ENCODE measurements at places on chromosomes 5 and 9. TPM values are rescaled to one million over a fixed set of nuclear protein-coding genes. Genes with fewer than 3 reads are reported as not detected.

DNA sequence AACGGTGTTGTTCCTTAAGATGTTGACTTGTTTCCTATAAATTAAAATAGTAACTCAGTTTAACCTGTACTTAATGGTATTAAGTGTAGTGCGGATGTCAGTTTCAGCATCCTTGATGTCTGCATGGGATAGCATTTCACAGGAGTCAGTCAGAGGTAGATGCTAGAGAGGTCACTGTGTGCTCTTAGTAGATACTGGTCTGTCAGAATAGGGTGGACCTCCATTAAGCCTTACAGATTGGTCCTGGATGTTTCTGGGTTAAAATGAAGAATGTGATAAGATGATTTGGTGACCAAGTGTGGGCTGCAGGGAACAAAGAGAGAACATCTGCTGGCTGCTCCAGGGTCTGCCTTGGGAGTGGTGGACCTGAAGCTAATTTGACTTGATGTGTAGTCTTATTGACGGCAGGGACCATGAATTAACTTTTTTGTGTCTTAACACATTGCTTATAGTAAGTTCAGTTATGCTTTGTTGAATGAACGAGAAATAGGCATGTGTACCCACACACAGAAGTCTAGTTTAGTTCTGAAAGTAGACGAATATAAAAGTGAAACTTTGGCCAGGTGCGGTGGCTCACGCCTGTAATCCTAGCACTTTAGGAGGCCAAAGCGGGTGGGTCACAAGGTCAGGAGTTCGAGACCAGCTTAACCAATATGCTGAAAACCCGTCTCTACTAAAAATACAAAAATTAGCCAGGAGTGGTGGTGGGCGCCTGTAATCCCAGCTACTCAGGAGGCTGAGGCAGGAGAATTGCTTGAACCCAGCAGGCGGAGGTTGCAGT is 12.5 kb downstream of the RAB24 start:
- DNase-seq = no peak

- no peak for DNase-seq
These were observed 241.5 kb upstream of the CDH18 start for GRCh38 chr5:20229303-20230005.

DNA sequence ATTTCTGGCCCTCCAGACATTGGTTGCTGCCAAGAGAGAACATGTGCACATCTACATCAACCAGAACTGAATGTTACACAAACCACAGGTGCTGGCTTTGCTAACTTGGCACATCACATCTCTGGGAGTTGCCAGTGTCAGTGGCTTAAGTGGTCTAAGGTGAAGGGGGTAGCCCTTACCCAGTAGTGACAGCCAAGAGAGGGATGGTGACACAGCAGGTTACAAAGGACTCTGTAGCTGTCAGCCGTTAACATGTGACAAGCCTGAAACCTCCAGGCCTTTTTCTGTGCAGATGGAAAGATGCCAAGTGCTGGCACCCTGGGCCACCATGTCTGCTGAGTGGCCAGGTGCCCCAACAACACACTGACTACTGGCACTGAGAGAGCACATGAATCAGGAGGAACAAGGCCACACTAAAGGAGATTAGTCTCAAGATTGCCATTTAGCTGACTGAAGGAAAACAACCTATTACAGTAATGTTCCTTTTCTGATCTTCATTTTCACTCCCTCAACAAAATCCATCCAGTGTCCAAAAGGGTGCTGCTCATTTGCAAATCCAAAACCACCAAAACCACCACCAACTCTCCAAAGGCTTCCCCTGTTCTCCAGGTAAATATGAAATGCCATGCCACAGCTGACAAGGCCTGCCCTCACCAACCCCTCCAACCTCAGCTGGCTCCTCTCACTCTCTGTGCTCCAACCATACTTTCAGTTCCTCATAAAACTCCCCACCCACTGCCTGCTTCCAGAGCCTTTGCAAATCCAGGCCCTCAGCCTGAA is 20.2 kb downstream of the SIL1 start:
- peak; percentile 46 for DNase-seq

GRCh38 chr5:148403344-148403743 is 19.6 kb downstream of the FBXO38 start:
- no peak for DNase-seq

DNA sequence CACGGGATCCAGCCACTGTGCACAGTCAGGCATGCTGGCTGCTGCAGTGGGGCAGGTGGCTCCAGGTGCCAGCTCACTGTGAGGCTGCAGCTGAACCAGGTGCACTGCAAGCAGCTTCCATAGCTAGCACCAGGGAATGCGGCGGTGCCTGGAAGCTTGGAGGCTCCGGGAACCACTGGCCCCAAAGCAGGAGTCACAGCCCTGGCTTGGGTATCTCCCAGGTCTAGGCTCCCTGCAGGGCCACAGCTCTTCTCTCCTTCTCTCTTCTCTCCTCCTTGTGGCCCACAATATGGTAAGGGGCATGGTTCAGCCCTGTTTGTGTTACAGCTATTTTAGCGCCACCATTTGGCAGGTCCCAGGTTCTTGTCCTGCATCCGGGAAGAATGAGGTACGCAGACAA is 6.7 kb upstream of the MTMR12 start:
- DNase-seq = no peak

DNA sequence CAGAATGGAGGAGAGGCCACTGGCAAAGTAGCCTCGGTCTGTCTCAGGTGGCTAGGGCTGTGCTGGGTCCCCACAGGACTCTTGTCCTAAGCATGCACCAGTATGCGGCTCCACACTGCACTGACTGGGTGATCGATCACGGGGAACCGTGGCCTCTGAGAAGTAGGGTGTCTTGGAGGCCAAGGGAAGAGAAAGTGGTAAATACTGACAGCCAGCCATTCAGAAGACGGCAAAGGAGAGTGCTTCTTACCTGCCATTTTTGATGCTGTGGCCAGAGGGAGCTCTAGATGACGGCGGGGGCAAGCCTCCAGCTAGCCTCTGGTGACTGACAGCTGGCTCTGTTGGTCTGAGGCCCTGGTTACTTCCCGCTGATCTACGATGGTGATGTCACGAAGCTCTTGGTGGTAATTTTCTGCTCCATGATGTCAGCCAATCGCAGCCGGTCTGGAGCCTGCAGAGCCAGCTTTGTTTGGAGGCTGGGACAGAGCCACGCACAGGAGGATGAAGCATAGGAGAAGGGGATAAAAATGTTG is 40.4 kb upstream of the GADD45G start:
- DNase-seq = no peak

- DNase-seq = no peak
These were observed 86.7 kb upstream of the SLC30A5 start for GRCh38 chr5:69007163-69007562.

Gene CER1
- not detected for polyA plus RNA-seq

DNA sequence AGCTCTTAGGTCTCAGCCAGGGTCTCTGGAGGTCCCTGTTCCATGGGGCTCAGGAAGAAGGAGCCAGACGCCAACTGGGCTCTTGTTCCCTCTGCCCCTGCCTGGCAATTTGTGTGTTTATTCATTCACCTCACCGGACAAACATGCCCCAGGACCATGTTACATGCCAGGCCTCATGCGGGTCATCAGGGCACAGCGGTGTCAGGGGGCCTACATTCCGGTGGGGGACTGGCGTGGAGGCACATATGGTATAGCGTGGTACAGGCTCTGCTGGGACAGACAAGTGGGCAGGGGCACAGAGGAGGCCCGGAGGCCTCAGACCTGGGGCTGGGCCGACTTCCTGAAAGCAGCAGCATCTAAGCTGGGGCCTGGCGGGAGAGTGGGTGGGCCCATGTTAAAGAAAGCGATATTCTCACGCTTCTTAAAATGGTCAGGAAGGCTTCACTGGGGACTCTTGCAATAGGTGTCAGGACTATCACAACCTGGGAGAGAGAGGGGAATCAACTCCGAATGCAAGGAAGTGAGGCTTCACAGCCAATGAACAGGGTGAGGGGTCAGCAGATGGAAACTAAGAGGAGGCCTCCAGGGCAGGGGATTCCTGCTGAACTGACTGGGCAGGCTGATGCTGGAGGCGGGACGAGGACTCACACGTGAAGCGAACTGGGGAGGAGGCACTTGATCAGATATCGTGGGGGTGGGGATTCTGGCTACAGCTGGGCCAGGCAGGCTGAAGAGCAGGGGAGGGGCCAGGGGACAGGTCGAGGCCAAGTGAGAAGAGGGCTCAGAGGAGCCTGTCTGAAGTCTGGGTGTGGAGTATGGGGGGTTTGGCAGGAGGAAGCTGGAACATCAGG is 41.9 kb downstream of the NCS1 start:
- DNase-seq = no peak

Gene ABCA1
- not detected for polyA plus RNA-seq

Gene RAD1
- polyA plus RNA-seq = 17.6 TPM

GRCh38 chr5:172505403-172505759 is 51.1 kb upstream of the SH3PXD2B start:
- DNase-seq = no peak
